ENCODE measurements at places on chromosomes 3 and 15.
A peak's percentile ranks its signal among the peaks of the same experiment; 100 is the strongest.

DNA sequence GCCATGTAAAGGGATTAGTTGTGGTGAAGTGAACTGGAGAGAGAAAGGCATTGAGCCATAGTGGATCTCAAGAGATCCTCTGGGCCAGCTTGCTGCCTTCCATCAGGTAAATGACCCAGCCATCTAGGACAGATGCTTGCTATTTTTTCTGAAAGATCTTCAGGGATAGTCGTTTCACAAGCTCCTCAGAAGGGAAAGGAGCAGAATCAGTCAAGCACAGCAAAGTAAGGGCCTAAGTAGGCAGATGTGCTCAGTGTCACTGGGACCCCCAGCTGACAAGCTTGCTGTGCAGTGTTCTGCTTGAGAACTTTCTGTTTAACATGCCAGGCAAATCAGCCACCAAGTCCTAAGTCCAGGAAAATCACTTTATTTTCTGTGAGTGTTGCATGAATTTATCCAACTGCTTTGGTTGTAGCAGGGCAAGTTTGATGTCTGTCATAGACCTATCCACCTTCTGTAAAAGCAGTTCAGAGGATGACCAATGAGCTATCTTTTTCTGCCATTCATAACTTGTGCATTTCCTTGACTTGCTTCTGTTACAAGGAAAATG is 319.8 kb downstream of the IL5RA start:
- DNase-seq = no peak

- peak; percentile 62 for DNase-seq
Observed at GRCh38 chr15:65612949-65613744, 2.2 kb upstream of the INTS14 start.

DNA sequence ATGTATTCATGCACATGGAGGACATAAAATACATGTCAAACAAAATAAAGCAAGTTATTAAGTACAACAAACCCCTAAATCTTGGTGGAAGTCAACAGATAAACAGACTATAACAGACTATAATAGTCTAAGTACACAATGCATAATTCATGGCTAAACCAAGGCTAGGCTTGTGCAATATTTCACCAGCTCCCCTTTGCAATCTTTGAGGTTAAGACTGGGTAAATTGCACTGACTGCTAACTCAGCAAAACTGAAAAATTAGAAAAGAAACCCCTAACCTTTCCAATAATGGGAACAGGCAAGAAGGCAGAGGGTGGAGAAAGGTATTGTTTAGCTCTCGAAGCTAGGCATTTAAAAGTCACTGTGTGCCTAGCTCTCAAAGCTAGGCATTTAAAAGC is 304.9 kb upstream of the WNT5A start:
- no peak for DNase-seq

DNA sequence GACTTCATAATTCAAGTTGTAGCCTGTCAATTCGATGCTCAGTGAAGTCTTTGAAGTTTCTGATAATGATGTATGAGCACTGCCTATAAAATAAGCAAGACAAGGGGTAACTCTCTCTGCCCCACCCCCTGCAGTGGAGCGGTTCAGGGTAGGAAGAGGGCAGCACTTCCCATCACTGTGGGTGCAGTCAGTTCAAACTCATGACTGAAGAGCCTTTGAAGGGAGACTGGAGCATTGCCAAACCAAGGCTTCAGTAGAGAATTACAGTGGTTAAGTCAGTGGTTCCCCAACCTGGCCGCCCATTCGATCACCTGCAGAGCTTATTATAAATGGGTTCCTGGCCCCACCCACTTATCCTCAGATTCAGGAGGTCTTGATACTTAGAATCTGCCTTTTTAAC is 190.6 kb downstream of the SHQ1 start:
- no peak for DNase-seq
